Dermis blood vessel endothelial cell (primary cell): ENCODE measurements at places on chromosomes 12 and 14.
A peak's percentile ranks its signal among the peaks of the same experiment; 100 is the strongest.

GRCh38 chr12:77686760-77687159 is 143.9 kb upstream of the NAV3 start:
- DNase-seq: peak; percentile 2

- no peak for DNase-seq
Measured at GRCh38 chr14:69803753-69804152, 6.7 kb upstream of the SLC10A1 start.

DNA sequence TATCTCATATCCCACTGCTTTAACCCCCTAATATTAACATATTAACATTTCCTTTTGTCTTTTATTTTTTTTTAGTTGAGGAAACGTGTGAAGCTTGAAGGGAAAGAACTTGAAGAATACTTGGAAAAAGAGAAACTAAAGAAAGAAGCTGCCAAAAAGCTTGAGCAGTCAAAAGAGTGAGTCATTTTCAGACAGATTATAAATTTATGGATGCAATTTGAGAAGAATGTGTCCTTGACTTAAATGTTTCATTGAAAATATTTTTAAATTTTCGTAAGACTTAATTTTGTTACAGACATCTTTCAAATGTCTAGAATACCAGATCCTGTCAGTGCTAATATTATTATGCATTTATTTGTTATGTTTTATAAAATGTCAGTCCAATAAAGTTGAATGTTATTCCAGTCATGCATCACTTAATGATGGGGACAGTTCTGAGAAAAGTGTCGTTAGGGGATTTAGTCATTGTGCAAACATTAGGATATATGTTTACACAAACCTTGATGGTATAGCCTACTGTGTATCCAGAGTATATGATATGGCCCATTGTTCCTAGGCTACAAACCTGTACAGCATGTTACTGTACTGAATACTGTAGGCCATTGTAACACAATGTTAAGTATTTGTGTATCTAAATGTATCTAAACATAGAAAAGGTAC is 32.6 kb downstream of the CPSF2 start:
- DNase-seq: no peak

- no peak for DNase-seq
Measured at GRCh38 chr12:74644681-74645080, 107.0 kb downstream of the ATXN7L3B start.

DNA sequence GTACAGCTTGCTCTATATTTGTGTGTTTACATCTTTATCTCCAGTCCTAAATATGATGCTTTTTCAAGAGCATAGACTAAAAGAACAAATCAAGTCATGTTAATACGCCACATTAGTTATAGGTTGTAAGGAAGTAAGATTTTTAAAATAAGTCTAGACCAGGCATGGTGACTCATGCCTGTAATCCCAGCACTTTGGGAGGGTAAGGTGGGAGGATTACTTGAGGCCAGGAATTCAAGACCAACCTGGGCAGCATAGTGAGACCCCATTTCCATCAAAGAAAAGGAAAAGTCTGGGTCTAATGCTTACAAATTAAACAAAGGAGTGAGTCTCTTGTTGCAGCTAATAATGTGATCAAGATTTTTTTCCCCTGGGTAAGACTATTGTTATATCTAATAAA is 118.9 kb downstream of the GPR135 start:
- DNase-seq: no peak

- peak; percentile 43 for DNase-seq
Measured at GRCh38 chr14:65103150-65103760, 938 bp upstream of the MAX start.
